ENCODE measurements at places on chromosomes 2 and 18.

DNA sequence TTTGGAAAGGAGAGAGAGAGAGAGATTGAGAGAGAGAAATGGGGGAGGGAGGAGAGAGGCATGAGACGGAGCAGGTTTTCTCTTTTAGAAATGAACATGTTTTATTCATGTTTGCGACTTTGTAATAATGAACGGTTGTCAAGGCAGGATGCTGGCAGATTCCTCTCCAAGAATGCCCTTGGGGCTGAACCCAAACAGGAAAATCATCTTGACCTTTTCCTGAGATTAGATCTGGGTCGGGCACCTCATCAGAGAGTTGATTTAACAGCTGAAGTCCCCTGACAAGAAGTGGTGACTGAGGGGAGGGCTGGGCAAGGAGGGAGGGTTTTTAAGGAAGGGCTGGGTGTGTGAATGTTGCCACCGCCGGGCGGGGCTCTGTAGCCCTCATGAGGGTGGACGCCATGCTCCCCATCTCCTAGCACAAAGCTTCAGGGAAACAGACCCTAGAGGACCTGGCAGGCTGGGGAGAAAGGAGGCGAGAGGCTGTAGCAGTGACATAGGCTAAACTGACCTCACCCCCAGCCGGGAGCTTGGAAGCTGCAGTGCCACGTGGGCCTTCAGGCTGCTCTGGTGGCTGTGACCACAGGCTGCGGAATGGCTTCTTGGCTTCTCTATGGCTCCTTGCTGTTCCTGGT, 60.0 kb downstream of the LIPG start:
- no peak for DNase-seq

GRCh38 chr18:78507217-78507616, 472.4 kb upstream of the SALL3 start:
- no peak for DNase-seq

DNA sequence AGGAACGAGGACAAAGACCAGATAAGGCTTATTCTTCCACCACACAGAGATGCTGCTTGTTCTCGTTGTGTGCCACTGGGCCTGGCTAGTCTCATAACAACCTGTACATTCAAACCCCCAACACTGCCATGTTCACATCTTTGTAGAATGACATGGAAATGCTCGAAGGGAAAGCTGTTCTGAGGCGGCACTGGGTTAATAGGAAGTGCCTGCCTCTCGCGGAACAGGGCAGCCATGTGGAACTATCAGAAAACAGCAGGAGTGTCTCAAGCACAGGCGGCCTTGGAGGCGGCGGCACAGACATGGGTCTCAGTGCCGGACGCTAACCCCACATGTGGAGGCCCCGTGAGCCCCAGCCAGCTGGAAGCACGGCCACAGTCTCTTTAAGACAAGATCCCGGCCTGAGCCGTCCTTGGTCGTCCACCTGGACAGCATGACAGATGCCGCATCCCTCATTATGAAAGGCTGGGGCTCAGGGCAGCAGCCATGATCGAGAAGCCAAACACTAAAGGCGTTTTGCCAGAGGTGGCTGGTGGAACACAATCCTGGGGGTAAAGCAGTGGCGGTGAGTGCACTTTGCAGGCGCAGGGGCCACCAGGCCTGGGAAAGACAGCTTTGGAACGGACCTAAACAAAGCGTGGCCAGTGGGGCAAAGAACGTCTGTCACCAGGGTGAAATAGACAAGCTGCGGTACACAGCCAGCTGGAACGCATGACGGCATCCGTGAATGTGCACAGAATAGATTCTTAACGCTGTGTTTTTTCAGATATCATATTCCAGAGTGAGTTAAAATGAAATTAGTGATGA, 161.0 kb downstream of the HDAC4 start:
- DNase-seq: no peak

DNA sequence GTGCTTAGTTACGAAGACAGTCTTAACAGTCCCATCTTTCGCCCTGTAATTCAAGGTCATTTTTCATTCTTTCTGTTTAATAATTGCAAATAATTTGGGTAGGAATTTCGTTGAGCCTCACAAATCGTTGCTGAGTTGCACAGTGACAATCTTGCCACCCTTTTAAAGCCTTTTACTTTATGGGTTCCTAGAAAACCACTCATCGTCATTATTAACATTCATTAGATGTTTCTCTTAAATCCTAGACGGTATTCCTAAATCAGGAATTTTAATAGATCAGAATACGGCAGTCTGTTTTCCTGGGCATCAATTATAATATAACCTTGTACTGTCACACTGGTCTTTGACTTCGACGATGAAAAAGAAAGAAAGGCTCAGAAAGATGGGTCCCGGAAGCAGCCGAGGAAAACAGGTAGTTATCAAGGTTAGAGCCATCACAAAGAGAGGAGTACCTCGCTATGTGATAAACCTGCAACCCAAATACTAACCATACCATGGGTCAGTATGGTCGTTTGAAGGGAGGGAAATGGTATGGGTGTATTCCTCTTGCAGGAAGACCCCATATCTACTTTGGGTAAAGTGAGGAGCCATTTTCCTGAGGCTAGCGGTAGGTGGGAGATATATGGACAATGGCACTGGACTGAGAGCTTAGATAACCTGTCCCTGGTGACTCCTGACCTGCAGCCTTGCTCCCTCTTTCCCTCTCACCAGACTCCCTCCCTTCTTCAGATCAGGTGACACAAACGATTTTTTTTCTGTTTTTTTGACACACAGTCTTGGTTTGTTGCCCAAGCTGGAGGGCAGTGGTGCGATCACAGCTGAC, 981 bp upstream of the SF3B1 start:
- DNase-seq: no peak

GRCh38 chr2:127627740-127628571, 18.0 kb upstream of the GPR17 start:
- no peak for DNase-seq

- DNase-seq: no peak
Measured at GRCh38 chr18:55439056-55439455, 148.9 kb downstream of the TCF4 start.

GRCh38 chr18:62715436-62715758, at the start of gene PHLPP1:
Gene PHLPP1 (plus strand): TSS chr18:62715541. CDS start chr18:62715684, 143 bp downstream.
- DNase-seq: no peak

DNA sequence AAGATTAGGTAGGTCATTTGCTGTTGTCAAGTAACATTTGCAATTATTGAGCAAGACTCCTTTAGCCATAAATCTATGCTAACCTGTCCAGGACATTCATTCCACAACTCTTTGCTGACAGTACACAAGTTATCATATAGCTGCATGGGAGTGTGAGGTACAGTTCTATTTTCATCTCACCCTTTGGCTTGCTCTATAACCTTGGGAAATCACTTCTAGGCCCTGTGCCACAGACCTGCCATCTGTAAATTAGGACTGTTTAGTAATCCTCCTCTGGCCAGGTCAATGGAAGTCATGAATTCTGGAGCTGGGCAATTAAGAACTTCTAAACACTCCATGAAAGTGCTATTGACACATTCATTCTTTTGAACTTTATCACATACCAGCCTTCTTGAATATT, 34.6 kb upstream of the PAIP2B start:
- no peak for DNase-seq

- DNase-seq: no peak
Measured at GRCh38 chr2:96916646-96917543, 47.0 kb upstream of the SEMA4C start.
